Mesothelial cell of epicardium (in vitro differentiated cells): ENCODE measurements at places on chromosomes 1 and 21.

GRCh38 chr1:235734335-235734734, 84.8 kb upstream of the GNG4 start:
- no peak for DNase-seq

DNA sequence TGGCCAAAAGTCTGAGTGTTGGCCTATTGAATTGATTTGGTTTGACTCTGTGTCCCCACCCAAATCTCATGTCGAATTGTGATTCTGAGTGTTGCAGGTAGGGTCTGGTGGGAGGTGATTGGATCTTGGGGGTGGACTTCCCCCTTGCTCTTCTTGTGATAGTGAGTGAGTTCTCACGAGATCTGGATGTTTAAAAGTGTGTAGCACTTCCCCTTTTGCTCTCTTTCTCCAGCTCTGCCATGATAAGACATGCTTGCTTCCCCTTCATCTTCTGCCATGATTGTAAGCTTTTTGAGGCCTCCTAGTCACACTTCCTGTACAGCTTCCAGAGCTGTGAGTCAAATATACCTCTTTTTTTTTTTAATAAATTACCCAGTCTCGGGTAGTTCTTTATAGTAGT, 297.1 kb upstream of the ZRANB2 start:
- no peak for DNase-seq

DNA sequence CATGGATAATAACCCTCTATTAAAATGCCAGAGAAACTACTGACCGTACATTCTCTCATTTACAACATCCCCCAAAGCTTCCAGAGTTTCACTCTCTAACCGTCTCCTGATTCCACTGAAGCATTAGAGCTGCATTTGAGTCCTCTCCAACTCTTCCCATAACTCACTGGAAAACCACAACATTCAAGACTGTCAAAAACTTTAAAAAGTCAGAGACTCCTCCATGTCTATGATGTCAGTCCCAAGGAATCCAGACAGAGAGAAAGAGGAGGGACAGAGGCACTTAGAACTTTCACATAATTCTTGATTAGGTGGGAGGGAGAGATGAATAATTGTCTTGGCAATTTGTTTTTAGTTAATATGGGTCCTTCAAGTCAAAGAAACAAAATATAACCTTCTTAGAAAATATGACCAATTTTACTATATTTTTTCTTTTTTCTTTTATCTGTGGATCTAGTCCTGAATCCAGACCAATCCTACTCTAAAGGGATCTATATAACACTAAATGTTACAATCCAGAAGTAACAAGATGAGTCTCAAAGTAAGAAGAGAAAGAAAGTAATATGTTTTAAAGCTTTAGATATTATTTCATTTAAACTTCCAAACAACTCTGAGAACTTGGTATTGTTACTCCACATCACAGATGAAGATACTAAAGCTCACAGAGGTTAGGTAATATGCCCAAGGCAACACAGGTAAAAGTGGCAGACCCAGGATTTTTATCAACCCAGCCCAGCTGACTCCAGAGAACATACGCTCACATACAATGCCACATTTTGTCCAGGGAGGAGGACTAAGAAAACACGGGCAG, 23.8 kb downstream of the OTUD7B start:
- DNase-seq = no peak

DNA sequence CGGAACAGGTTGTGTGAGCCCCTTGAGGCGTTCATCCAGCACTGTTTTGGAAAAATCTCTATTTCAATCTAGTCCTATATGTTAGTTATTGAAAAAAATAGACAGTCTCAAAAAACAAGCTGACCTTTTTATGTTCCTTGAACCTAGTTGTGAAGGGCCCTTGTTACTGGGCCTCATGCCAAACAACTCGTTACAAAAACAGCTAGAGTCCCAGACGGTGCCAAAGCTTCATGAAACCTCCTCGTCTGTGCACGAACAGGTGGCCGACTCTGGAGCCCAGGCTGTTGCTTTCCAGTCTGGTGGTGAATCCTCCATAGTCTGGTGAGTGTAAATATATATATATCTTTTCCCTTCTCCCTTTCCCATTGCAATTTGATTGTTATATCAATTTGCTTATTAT, at the start of gene CHIA:
CHIA (plus strand) TSS at position 222 of the 400 bp plus-strand sequence. CDS start 19,617 bp downstream, outside the sequence.
- no peak for DNase-seq

- no peak for DNase-seq
These were observed 43.0 kb upstream of the TARS2 start for GRCh38 chr1:150444232-150444631.

DNA sequence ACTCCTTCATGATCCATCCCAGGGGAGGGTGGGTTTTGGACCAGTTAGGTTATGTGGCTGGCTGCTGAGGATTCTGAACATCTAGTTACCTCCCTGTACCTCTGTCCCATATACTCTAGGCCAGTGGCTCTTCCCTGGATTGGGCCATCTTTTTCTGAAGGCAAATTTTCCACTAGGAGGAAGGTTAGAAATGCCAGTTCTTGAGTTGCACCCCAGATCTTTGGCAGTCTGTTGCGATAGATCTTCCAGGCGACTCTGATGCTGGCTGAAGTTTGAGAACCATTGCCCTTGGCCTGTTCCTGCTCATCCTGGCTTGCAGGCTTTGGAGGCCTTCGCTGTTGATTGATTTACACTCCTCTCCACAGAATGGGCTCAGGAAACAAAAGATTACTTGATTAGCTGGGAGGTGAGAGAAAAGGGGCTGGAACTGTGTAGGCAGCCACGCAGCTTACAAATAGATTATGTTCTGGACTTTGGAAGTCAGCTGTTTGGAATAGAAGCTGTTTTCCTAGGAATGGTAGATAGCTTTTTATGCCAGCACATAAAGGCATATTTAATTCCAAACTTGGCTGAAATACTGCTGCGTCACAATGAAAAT, 110.1 kb downstream of the MRPS6 start:
- no peak for DNase-seq

GRCh38 chr1:21874328-21874727, 62.3 kb downstream of the LDLRAD2 start:
- DNase-seq = no peak

GRCh38 chr1:53592985-53593757, 134.0 kb downstream of the DMRTB1 start:
- DNase-seq = no peak
